ENCODE measurements at places on chromosomes 3 and 15. TPM values are rescaled to one million over a fixed set of nuclear protein-coding genes. Genes with fewer than 3 reads are reported as not detected.
A peak's percentile ranks its signal among the peaks of the same experiment; 100 is the strongest.

- H3K27ac ChIP-seq = no peak overlapping the region
- no peak for DNase-seq
- no peak overlapping the region for H3K4me3 ChIP-seq
- no peaks in the 10 kb centered on the region for H3K36me3 ChIP-seq
These were observed 16.9 kb upstream of the IFT57 start for GRCh38 chr3:108239082-108239481.

DNAH1 gene
- total RNA-seq = 21.5 TPM

- H3K36me3 ChIP-seq = peaks cover 16% of the 10 kb centered on the region
- H3K27me3 ChIP-seq = no peaks in the 10 kb centered on the region
- H3K27ac ChIP-seq = no peak overlapping the region
These were observed 116.2 kb upstream of the LRRFIP2 start for GRCh38 chr3:37290551-37290950.

- H3K4me1 ChIP-seq = no peaks in the 10 kb centered on the region
- H3K4me3 ChIP-seq = no peak overlapping the region
- H3K27me3 ChIP-seq = no peaks in the 10 kb centered on the region
- no peak overlapping the region for H3K27ac ChIP-seq
- DNase-seq = peak; percentile 52
- H3K36me3 ChIP-seq = no peaks in the 10 kb centered on the region
These were observed 220.7 kb upstream of the DNAJC19 start for GRCh38 chr3:181210275-181210674.

GRCh38 chr3:155292693-155293092 is 790 bp downstream of the STRIT1 start:
- no peaks in the 10 kb centered on the region for H3K36me3 ChIP-seq
- H3K27ac ChIP-seq = no peak overlapping the region
- H3K4me3 ChIP-seq = no peak overlapping the region
- no peak for DNase-seq
- H3K4me1 ChIP-seq = no peaks in the 10 kb centered on the region
- no peaks in the 10 kb centered on the region for H3K27me3 ChIP-seq

C2CD4A gene
- total RNA-seq = 0.34 TPM

- DNase-seq = no peak
- H3K4me1 ChIP-seq = peaks cover 3% of the 10 kb centered on the region
- no peaks in the 10 kb centered on the region for H3K36me3 ChIP-seq
- no peak overlapping the region for H3K4me3 ChIP-seq
- H3K27me3 ChIP-seq = no peaks in the 10 kb centered on the region
These were observed 153.7 kb downstream of the TIGIT start for GRCh38 chr3:114447545-114447944.

DNA sequence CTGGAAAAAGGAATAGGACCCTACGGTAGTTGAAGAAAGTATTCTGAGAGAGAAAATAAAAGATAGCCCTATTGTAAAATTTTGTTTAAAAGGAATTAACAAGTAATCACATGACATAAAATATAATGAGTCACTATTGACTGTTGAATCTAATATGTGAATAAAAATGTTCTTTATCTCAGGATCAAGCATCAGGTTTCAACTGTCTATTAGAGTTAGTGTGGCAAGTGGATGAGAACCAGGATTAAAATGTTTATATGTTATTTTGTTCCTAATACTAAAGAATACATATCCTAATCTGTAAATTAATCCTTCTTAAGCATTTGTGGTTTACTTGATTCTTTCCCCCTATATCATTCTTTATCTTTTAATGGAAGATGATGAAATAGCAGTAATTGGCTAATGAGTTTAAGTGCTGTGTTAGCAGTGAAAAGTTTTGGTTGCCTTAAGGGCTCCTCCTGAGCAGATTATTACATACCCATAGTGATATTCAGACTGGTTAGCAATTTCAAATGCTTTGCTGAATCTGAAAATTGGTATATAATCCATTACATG is 101.8 kb upstream of the BCHE start:
- no peaks in the 10 kb centered on the region for H3K27me3 ChIP-seq
- H3K36me3 ChIP-seq = no peaks in the 10 kb centered on the region
- H3K27ac ChIP-seq = no peak overlapping the region
- no peak overlapping the region for H3K4me3 ChIP-seq
- no peak for DNase-seq

CCDC54 gene
- total RNA-seq = not detected

GRCh38 chr3:147191795-147192385 is 214.5 kb downstream of the ZIC4 start:
- H3K36me3 ChIP-seq = no peaks in the 10 kb centered on the region
- H3K4me3 ChIP-seq = no peak overlapping the region
- H3K27ac ChIP-seq = no peak overlapping the region
- peak; percentile 76 for DNase-seq

- H3K4me1 ChIP-seq = peaks cover 3% of the 10 kb centered on the region
- H3K36me3 ChIP-seq = no peaks in the 10 kb centered on the region
- H3K27ac ChIP-seq = no peak overlapping the region
These were observed 2.7 kb downstream of the FBN1 start for GRCh38 chr15:48642795-48643194.

DNA sequence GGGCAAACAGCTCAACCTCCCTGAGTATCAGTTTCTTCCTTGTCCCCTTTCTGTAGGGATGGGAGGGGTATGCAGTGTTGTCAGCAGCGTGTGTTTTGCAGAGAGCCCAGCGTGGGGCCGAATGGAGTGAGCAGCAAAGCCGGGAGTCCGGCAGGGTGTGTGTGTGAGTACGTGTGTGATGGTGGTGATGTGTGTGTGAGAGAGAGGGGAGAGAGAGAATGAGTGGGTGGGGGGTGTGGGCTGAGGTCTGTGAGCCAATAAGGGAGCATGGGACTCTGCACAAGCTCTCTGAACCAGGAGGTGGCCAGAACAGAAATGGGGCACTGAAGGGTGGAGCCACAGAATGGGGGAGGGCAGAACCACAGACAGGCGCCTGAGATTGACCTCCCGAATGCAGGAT is 43.8 kb downstream of the IFT122 start:
- no peak for DNase-seq
- no peaks in the 10 kb centered on the region for H3K27me3 ChIP-seq
- no peak overlapping the region for H3K4me3 ChIP-seq
- peaks cover 3% of the 10 kb centered on the region for H3K36me3 ChIP-seq
- peaks cover 27% of the 10 kb centered on the region for H3K4me1 ChIP-seq
- no peak overlapping the region for H3K27ac ChIP-seq

LYZL4 gene
- total RNA-seq = not detected

KLHL6 gene
- 18.0 TPM for total RNA-seq

Measured in lung (tissue), 17 donors.